ENCODE measurements at places on chromosomes 16 and 17.

GRCh38 chr16:51008037-51008436 lies 143.0 kb downstream of the SALL1 start:
- DNase-seq = no peak

DNA sequence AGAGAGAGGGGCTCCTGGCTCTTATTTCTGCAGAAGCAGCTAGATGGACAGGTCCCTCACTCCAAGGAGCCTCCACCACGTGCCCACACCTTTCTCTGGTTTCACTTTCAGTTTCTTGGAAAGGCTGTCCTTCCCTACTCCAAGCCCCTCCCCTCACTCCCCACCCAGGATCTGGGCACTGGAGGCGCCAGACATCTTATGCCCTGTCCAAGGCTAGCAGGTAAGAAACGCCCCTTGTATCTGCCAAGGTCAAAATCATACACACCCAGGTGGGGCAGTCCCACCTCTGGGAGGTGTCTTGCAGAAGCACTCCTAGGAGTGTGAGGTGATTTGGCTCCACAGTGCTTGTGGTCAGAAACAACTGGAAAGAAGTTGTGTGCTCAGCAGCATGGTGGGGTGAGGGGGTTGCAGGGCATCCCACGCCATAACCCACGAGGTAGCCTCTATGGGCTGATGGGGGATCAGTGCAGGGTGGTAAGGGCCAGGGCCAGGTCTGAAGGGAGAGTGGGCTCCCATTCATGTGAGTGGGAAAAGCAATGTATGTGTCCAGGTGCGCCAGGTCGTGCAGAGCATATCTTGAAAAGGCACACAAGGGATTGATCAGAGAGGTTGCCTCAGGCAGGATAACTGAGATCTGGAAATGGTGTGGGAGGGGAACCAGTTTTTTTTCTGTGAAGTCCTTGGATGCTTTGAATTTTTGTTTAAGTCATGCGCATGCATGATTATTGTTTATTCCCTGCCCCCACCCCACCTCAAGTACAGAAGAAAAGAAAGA lies 31.8 kb upstream of the PRM1 start:
- DNase-seq = peak; percentile 30

DNA sequence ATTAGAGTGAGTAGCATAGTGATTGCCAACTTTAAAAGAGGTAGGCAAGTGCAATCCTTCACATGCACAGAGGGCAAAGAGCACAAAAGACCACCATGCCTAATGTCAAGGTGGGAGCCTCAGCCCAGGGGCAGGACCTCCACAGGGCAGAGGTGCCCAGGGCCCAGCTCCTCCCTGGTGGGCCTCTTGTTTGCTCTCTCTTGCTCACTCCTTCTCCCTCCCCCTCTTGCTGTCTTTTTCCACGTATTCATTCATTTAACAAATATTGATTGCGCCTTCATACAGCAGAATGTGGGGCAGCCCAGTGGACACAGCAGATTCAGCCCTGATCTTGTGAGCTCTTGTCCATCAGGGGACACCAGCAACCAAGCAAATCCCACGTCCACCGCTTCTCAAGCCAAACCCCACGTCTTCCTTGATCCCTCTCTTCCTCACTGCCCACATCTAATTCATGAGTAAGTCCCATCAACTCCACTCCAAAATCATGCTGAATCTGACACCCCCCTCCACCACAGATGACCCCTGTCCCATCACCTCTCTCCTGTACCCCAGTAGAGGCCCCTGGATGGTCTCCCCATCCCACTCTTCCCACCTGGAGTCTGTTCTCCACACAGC lies 44.1 kb upstream of the RPL38 start:
- no peak for DNase-seq

DNA sequence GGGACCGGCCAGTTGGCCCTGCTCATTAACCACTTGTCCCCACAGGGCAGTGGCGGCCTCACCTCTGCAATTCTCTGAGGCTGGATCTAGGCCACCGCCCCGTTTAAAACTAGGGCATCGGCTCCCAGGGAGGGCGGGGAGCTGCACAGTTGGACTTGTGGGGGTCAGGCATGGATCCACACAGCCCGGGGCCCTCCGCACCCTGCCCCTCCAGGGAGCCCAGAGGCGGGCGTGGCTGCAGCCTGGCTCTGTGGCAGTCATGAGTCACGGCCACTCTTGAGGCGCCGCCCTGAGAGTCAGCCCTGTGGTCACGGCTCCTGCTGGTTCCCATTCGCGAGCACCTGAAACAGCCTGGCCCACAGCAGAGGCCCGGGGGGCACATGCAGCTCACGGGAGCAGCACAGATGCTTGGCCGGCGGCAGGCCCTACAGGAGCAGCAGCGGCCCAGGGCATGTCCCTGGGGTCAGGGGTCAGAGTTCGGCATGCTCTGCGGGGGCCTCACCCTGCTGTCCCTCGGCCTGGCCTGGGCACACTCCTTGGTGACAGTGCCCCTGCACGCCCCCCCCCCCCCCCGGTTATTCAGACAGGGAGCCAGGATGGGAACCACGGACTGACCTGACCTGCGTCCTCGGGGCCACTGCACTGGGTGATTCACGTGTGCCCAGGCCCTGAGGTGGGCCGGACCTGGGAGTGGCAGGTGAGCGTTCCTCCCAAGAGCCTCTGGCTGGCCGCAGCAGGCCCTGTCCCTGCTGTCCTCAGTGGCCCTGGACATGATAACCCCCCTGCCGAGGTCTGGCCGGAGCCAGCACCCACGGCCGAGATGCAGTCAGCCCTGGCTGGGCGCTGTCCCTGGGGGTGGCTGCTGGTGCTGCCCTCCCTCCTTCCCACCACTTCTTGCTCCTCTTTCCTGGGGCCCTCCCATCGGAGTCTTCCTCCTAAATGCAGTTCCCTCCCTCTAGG lies 8.2 kb downstream of the CAPN15 start:
- DNase-seq = peak; percentile 90

- no peak for DNase-seq
Observed at GRCh38 chr16:64384636-64385035, 737.2 kb downstream of the CDH11 start.

GRCh38 chr16:30581457-30581856 lies 4.0 kb downstream of the ZNF785 start:
- DNase-seq = peak; percentile 67

GRCh38 chr17:79997011-79997660 lies 38.5 kb downstream of the TBC1D16 start:
- DNase-seq = peak; percentile 77

DNA sequence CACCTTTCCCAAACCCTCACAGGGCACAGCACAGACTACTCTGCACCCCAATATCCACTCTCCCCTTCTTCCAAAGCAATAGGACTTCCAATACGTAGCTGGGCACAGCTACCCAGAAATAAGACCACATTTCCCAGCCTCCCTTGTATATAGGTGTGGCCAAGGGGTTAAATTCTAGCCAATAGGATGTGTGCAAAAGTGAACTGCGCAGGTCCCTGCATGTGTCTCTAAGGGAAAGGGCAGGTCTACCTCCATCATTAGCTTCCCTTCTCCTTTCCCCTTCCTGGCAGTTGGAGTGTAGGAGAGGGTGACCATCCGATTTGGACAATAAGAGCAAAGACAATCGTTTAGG lies 25.5 kb upstream of the SNN start:
- peak; percentile 42 for DNase-seq

GRCh38 chr17:33038740-33039139 lies 47.1 kb downstream of the SPACA3 start:
- peak; percentile 61 for DNase-seq

DNA sequence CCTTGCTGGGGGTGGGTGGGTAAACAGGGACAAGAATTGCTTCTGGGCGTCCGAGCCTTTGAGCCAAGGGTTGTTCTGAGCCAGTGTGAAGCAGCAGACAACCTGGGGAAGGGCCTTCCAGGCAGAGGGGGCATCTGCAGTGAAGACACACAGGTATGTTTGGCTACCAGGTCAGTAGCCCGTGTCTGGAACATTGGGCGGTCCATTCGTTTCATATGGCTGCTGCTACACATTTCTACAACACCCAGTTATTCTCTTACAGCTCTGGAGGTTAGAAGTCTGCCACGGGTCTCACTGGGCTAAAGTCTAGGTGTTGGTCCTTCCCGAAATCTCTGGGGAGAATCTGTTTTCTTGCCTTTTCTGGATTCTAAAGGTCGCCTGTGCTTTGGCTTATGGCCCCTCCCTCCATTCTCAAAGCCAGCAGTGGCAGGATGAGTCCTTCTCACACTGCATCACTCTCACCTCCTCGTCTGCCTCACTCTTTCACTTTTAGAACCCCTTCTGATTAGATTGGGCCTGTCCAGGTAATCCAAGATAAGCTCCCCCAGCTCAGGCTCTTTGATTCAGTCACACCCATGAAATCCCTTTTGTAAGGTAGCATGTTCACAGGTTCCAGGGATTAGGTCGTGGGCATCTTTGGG lies 136.1 kb downstream of the CLEC16A start:
- no peak for DNase-seq

- peak; percentile 46 for DNase-seq
Observed at GRCh38 chr17:75047398-75048098, 523 bp downstream of the KCTD2 start.

DNA sequence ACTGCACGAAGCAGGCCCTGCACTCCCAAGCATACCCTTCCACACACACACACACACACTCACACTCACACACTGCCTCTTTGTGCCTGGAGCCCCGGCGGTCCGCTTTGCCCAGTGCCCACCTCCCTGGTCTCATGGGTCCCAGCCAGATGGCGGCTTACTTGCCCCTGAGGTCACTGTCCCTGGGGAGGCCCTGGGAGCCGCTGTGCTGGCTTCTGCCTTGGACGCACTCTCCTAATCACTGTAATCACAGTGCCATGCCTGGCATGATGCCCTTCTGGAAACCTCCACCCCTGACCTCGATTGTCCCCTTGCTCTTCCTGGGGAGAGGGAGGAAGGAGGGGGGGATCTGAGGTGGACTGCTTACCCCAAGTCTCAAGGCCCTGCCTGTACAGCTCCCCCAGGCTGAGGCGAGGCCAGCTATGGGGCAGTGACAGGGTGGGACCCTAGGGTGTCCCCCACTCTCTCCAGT lies 36.0 kb downstream of the ARHGAP23 start:
- DNase-seq = peak; percentile 49

DNA sequence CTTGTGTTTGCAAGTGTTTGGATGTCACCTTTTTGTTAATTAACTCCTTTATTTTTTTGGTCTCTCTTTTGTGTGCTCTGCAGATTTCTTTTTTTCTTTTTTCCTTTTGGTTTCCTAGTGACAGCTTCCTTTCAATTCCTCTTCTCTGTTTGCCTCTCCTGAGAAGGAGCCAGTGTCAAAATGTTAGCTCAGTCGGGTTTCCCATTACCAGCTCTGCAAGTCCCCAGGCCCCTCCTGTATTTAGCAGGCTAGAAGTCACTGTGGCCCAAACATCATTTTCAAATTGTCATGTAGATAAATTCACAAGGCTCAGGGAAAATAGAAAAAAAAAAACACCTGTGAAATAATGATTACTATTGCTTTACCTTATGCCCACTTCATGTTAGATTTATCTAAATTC lies 1621.6 kb downstream of the CDH8 start:
- no peak for DNase-seq

DNA sequence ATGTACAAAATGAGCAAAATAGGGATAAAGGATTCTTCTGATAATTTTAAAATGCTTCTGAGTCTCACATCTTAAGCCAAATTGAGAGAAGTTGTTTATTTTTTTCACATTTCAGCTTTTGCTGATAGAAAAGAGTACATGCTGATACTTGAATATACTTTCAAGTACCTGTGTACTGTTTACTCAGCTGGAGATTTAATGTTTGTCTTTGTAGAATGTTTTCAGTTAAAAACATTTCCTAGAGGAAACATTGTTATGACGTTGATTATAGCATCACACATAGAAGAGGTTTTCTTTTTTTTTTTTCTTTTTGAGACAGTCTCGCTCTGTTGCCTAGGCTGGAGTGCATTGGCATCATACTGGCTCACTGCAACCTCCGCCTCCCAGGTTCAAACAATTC lies 19.7 kb downstream of the ESRP2 start:
- no peak for DNase-seq
